ENCODE measurements at places on chromosomes 7 and 10.

GRCh38 chr10:57694956-57695608 is 572.6 kb downstream of the IPMK start:
- DNase-seq = no peak

DNA sequence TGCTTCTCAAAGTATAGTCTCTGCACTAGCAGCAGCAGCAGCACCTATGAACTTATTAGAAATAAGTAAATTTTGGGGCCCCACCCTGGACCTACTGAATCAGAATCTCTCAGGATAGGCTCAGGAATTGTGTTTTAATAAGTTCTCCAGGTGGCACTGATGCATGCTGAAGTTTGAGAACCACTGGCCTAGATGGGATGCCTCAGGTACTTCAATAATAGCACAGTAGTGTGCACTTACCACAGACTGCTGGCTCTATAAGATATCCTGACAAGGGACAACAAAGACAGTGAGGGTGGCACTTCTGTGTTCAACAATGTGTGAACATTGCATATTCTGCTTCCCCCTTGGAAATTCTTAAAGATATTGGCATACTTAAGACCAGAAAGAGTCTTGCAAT is 64.7 kb upstream of the HABP2 start:
- no peak for DNase-seq

- no peak for DNase-seq
Measured at GRCh38 chr10:32377458-32378259, 30.7 kb upstream of the EPC1 start.

DNA sequence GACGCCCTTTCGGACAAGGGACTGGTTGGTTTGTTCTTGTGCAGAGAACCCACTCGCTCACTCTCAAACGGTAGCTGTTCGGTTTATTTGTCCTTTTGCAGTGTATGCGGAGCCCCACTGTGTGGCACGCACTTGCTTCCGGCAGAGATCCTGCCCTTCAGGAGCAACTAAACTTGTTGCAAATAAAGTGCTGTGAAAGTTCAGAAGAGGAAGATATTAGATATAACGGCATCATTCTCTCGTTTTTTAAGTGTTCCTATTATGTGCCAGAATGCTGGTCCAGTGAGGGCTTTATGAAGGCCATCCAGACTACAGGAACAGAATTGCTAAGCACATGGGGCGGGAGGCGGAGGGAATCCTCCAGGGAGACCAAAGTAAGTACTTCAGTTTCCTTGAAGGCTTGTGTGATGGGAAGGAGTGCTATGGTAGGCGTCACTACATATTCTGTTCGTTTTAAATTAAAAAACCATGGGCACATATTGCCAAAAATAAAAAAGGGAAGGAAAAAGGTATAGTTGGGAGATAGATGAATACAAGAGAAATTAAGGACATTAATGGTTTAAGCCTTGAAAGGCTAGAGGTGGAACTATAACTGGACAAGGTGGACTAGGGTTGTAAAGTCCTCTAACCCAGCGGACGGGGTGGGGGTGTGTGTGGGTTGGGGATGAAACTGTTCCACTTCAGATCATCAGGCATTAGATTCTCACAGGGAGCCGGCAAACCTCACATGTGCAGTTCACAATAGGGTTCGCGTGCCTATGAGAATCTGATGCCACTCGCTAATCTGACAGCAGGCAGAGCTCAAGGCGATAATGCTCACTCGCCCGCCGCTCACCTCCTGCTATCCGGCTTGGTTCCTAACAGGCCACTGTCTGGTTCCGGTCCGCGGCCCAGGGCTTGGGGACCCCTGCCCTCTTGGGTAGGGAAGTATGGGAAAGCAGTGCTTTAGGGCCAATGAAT is 704 bp upstream of the ERLIN1 start:
- DNase-seq = peak; percentile 82

DNA sequence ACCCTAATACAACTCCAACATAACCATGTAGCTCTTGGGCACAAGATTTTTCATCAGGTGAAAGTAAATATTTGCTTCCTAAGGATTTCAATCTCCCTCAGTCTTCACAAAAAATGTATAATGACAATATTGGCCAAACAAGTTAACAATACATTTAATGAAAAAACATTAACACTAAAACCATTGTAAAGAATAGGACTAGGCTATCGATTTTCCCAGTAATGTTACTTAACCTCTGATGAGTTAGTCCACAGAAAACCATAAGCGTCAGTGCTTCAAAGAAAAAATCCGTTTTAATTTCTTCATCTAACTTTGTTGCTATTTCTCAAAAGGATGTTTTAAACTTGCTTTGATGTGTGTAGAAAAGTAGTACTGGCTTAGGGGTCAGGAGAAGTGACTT is 1.2 kb downstream of the ZNF33B start:
- DNase-seq = no peak

GRCh38 chr10:27529010-27529783 is 25.1 kb downstream of the RAB18 start:
- no peak for DNase-seq

DNA sequence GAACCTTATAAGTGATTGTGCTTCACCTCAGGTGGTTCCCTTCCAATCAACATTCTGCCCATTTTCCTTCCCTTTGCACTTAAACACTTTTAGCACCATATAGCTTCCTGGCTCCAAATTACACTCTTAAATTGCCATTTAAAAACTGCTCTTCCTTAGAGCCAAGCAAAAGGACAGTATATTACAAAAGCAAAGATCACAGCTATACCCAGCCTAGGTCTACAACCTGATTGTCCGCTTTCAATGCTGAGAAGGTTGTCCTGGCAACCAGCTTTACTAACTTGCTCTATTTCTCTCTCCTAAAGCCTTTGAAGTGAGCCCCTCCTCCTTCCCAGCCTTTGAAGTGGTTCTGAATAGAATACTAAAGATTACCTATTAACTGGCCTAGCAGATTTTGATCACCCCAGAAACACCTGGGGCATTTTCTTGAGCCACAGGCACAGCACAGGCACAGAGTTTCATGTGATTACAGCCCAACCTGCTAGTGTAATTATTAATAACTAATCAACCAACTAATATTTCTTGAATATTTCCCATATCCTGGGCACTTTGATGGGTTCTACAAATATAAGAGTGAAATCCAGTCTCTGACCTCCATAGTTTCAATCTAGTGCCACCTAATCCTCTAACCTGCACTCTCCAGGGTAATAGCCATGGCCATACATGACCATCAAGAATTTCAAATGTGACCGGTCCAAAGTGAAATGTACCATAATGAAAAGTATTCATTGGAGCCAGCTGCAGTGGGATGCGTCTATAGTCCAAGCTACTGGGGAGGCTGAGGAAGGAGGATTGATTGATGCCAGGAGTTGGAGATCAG is 63.6 kb upstream of the TRIM24 start:
- DNase-seq = no peak

DNA sequence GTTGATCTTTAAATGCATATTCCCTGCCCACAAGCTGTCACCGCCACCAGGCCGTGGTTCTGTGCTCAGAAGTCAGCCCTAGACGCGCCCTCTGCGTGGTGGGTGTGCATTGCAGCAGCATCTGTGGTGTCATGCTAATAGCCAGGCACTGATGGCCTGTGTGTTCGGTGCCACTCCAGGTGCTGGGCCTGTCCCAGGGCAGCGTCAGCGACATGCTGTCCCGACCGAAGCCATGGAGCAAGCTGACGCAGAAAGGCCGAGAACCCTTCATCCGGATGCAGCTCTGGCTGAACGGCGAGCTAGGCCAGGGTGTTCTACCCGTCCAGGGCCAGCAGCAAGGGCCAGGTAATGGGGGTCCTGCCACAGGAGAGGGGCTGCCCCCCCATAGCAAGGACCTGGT is 82.5 kb upstream of the SH2B2 start:
- DNase-seq = no peak

- DNase-seq = no peak
Measured at GRCh38 chr10:47412869-47413268, 28.8 kb upstream of the ZNF488 start.

- no peak for DNase-seq
Measured at GRCh38 chr7:56099653-56100052, 6.6 kb downstream of the CHCHD2 start.

GRCh38 chr10:14243221-14243620 is 87.5 kb downstream of the FRMD4A start:
- DNase-seq = no peak

GRCh38 chr10:131085091-131085860 is 226.2 kb downstream of the TCERG1L start:
- no peak for DNase-seq

DNA sequence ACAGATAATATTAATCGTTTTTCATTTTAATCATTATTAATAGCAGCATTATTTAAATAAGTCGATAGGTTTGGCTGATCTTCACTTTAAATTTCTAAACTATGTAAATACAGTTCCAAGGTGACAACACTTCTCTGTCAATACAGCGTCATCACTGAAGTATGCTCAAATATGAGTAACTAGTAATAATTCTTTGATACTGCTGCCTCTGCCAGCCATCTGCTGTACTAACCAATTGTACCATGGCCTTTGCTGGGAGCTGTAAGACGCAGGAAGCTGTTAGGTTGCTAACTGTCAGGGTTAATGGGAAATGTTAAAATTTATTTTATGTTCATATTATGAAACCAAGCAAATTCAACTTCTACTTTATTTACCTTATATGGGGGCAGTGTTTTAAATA is 1650.5 kb upstream of the LRRTM3 start:
- DNase-seq = no peak

DNA sequence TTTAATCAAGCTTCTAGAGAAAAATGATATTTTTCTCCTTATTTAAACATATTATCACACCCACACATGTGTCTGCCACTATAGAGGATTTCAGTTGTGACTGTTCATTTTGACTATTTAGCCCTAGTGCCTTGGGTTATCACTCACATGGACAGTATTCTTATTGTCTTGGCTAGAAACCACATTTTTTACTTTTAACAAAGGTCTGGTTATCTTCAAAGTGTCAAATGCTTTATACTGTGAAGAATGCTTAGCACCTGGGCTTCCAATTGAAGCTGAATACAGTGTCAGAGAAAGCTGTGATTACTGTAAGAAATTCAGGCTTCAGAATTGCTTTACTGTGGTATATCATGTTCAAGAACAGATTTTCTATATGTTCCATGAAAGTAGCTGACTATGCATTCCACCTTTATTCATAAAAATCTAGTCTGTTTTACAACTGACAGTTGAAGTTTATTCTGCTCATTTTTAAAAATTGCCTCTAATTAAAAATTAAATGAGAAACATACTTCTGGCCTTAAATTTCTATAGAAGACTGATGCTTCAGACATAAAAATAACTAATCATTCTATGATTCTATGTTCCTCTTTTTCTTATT is 278.6 kb downstream of the SEMA3D start:
- DNase-seq = no peak

- no peak for DNase-seq
Measured at GRCh38 chr10:61029411-61029810, 85.4 kb upstream of the RHOBTB1 start.

DNA sequence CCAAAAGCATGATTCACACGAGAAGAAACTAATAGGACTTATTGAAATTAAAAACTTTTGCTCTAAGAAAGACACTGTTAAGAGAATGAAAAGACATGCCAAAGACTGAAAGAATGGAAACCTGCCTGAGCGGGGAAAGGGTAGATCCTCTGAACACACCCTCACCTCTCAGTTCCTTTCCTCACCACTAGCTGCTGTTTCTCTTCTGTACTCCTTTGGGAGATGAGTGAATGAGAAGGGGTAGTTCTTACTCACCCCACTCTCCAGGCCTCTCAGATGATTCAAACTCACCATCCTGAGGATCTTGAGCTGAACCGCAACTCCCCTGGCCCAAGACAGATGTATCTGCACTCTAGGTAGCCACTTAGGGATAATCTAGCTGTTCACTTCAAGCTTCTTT is 41.9 kb downstream of the IQUB start:
- DNase-seq = no peak

Measured in left renal cortex interstitium (tissue), 4 donors.